ENCODE measurements at places on chromosomes 6 and 20.

DNA sequence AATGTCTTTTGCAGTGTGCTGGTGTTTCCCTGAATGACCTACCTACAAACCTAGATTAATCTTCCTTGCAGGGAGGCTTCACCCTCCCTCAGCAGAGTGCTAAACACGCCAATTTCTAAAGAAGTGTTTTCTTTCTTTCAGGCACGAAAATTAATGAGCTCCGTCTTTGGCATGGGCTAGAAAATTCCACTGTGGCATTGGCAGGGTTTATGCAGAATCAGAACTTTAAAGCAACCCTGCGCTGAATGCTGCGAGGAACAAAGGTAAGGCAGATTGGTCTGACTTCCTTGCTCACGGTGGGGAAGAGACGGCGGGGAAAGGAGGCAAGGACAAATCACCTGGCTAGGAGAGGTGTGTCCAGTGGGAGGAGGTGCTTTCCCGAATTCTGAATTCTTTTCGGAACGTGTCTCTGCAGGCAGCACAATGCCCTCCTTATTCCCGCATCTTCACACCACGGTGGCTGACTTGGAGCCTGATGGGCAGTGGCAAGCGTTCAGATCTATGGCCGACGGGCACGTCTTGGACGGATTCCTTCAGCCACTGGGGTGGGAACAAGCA lies 6.2 kb upstream of the BANF2 start:
- DNase-seq = no peak

DNA sequence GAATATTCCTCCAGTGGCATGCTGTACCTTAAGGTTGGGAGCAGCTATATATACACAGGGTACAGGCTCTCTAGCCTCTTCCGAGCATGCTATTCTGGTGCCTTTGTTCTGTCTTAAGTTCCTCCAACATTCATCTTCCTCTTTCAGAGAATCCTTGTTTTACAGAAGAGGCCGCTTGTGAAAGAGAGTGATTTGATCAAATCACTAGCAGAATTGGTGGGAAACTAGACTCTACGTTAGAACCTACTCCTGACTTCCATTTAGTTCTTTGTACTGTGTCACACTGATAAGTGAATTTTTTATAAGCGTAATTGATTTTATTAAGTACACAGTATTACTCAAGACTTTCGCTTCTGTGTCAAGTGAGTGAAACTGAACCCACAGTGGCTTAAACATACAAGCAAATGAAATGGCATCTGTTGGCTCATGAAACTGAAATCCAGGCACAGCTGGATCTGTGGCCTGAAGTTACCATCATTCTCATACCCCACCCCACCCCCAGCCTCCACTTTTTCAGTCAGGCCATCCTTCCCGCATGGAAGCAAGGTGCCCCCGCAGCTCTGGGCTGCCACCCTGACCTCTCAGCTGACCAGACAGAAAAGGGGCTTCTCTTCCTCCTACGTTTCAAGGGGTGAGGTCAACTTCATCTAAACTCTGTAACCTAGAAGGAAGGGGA lies 102.3 kb downstream of the RPP40 start:
- no peak for DNase-seq

GRCh38 chr6:170144571-170145271 lies 146.2 kb downstream of the DLL1 start:
- DNase-seq = no peak

GRCh38 chr6:124438546-124439065 lies 523.6 kb upstream of the RNF217 start:
- no peak for DNase-seq

GRCh38 chr20:4638826-4639225 lies 82.9 kb upstream of the PRND start:
- no peak for DNase-seq

GRCh38 chr20:22861231-22861980 lies 173.7 kb upstream of the SSTR4 start:
- DNase-seq = no peak

GRCh38 chr6:40436685-40437604 lies 150.2 kb downstream of the LRFN2 start:
- no peak for DNase-seq

GRCh38 chr6:158869826-158870648 lies 50.9 kb upstream of the EZR start:
- DNase-seq = no peak

DNA sequence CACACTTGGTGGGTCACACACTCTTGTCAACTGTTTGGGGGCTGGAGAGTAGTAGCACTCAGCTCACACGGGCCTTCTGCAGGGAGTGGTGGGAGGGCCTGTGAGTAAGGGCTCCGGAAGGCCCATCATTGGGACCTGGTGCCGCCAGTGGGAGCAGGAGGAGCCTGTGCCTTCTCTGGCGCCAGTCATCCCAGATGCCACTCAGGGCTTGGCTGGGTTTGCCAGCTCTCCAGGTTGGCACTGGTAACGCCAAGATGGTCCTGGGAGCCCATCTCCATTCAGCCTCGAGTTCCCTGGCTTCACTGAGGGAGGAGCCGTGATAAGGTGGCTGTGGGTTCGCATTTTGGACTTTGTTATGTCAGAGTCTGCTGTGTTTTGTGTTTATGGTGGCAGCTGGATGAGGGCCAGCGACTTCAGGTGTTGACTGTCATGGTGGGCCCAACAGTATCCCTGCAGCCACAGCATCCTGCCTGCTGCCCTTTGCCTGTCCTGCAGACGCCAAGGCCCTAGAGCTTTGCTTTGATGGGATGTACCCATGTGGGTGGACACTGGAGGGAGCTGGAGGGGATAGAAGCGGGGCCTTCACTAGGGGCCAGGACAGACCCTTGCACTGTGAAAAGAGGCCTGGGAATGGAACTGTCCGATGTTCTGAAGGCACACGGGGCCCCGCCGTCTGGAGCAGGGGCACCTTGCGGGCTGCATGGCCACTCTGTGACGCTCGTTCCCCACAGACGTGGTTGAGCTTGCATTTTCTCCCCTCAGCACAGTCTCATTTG lies 13.3 kb upstream of the DNAJC5 start:
- DNase-seq = no peak

DNA sequence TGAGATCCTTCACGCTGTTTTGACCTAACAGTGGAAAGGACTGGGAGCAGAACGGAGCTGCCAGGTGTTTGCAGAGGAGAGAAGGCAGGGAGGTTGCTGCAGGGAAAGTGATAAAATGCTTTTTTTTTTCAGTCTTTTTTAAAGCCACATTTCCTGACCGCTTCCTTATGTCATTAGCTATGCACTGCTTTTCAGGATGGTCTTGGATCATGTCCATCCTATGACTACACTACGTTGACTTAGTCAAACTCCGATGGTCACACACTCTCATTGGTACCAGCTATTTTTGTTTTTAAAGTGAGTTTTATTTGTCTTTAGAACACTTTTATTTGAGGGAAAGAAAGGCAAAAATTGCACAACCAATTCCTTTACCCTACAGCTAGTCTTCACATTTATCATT lies 89.2 kb upstream of the EXOC2 start:
- no peak for DNase-seq

DNA sequence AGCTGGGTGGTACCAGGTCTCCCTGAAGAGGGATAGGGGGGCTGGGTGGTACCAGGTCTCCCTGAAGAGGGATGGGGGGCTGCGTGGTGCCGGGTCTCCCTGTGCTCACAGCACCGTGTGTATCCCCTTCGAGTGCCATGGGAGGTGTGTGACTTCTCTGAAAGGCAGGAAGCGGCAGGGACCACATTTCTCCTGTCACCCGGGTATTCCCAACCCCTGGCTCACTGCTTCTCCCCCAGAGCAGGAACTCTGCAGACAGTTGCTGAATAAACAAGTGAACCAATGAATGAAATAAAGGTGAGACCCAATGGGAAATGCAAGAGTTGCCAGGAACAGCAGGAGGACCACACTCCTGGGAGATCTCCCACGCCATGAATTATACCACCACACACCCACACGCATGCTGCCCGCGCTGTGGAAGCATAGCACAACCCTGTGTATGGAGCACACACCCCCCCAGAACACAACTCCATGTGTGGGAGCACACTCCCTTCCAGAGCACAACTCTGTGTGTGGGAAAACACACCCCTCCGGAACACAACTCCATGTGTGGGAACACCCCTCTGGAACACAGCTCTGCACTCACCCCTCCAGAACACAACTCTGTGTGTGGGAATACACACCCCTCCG lies 50.7 kb downstream of the RNASET2 start:
- DNase-seq = no peak

- DNase-seq = no peak
Observed at GRCh38 chr6:128118401-128118800, 217.5 kb upstream of the THEMIS start.

- no peak for DNase-seq
Observed at GRCh38 chr6:52423971-52424381, 3.8 kb downstream of the EFHC1 start.

DNA sequence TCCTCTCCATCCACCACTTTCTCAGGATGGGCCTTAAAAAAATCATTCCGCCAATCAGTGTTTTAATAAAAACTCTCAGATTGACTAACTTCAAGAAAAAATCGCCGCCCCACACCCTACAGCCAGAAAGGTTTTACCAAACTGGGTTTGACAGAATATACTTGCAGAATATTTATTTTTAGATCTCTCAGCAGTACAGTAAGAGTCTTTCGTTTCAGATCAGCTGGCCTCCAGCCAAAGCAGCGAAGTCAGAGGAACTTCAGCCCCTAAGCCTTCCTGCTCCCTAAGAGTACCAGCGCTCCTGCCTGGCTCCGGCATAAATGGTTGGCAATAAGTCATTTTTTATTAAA lies 24.7 kb downstream of the TBC1D7 start:
- no peak for DNase-seq

GRCh38 chr6:125733516-125734300 lies 15.7 kb upstream of the HEY2 start:
- DNase-seq = no peak

DNA sequence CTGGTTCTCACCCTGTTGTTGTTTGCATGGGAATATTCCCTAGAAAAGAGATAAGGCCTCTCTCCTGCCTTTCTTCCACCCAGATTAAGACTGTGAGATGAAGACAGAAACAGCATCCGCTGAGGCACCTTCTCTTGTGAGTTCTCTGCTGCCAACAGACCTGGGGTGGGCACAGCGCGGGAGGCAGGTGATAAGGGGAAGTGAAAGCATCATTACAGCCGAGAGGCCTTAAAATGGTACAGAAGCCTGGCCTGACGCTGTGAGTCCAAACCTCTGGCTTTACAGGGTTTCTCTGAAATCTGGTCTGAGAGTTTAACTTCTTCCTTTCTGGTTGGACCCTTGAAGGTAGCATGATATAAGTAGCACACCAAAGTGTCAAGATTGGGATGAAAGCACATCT lies 21.0 kb upstream of the IYD start:
- no peak for DNase-seq

DNA sequence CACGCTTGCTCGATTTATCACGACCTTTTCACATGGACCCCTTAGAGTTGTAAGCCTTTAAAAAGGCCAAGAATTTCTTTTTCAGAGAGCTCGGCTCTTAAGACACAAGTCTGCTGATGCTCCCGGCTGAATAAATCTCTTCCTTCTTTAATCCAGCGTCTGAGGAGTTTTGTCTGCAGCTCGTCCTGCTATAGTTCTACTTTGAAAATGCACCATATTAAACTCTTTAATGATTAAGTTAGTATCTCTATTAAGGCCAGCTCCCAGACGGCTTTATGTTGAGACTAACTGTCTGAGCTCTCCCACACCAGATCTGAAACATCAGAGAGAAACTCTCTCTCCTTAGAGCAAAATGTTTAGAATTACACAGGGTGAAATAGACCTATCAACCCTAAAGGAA lies 18.0 kb upstream of the GSTA3 start:
- no peak for DNase-seq

GRCh38 chr6:84007871-84008270 lies 25.7 kb upstream of the MRAP2 start:
- no peak for DNase-seq

DNA sequence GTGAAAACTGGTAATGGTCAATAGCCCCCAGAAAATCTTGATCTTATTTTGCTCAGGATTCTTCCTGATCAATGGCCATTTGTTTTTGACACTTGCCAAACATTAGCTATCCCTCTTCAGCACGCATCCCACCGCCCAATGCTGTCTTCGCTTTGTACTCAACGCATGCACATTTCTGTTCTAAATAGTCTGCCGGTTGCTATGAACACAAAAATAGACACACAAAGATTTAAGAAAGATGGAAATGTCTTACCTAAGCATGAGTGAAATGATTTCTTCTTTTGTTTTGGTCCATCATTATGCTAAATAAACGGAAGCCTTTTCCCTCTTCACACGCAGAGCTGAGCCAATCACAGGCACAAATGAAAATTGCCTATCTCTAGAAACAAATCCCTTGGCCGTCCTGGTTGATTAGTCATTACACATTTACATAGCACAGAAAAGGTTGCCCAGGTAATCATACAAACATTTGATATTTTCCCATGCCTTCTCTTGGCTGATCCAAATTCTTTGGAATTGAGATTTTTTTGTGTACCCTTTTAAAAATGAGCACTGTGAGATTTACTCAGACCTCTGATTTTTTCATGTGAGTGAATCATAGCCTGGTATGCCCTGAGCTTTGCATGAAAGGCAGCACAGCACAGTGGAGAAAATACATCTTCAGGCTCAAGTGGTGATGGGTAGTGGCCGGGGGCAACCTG lies 70.5 kb upstream of the FAM184A start:
- DNase-seq = no peak

- no peak for DNase-seq
Observed at GRCh38 chr6:157647261-157647915, 175.7 kb upstream of the SNX9 start.

DNA sequence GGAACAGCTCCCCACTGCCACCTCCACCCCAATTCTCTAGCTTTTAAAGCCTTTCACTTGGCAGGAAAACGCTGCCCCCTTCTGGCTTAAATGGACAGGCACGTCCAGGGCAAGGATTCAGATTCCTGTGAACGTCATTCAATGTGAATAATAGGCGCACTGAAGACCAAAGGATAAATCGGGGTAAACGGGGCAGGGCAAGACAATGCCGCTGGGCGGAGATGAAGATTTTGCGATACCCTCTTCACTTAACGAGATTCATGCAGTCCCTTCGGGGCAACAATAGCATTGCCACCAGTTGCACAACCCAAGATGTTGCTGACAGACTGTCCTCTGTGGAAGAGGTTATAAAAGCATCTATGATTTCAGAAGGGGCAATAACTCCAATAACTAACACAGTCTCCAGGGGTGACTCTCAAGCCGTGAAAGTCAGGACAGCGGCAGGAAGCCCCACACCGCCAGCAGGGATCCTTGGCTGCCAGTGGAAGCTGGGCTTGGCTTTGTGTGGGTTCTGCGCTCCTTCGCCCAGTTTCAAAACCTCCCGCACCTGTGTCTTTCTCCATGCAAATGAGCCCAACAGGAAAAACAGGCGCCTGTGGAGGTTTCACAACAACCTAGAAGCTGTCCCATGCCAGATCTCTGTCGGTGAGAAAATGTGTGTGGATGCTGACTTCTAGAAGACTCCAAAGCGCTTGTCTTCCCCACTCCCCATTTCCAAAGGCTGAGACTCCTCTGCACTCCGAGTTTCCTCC lies 291.8 kb downstream of the BMP7 start:
- no peak for DNase-seq

- no peak for DNase-seq
Observed at GRCh38 chr20:37850724-37851355, 52.1 kb upstream of the VSTM2L start.

Data from stimulated activated CD4-positive, alpha-beta T cell treated with anti-CD3 and anti-CD28 coated beads, Interleukin-15, amount 100 ng/mL, for 1 hour (primary cell).